ENCODE measurements at places on chromosomes 11 and 22. TPM values are rescaled to one million over a fixed set of nuclear protein-coding genes. Genes with fewer than 3 reads are reported as not detected.

The GALNT18 gene
- total RNA-seq, result 0.32 TPM

The CCDC157 gene
- total RNA-seq, result 4.9 TPM

The SLC22A8 gene
- not detected for total RNA-seq

The TMEM191C gene
- total RNA-seq, result 0.99 TPM

The POTEH gene
- total RNA-seq, result not detected

The KLHDC7B gene
- total RNA-seq, result 10.2 TPM

The OTOG gene
- total RNA-seq, result not detected

The OR52N4 gene
- total RNA-seq, result 0.67 TPM

The OR9G4 gene
- not detected for total RNA-seq

The MUC2 gene
- total RNA-seq, result not detected
